Activated naive CD4-positive, alpha-beta T cell treated with anti-CD3 and anti-CD28 coated beads, Interleukin-2, amount 50 U/mL, for 72 hours (primary cell): ENCODE measurements at places on chromosomes 3 and 15. TPM values are rescaled to one million over a fixed set of nuclear protein-coding genes. Genes with fewer than 3 reads are reported as not detected.

SLC22A14 gene
- not detected for total RNA-seq

MYL3 gene
- not detected for total RNA-seq

- no peak for DNase-seq
Measured at GRCh38 chr3:177439694-177440269, 242.5 kb upstream of the TBL1XR1 start.

- no peak for DNase-seq
Measured at GRCh38 chr15:59453474-59454215, 15.7 kb downstream of the FAM81A start.

PRR20G gene
- total RNA-seq = not detected

DNA sequence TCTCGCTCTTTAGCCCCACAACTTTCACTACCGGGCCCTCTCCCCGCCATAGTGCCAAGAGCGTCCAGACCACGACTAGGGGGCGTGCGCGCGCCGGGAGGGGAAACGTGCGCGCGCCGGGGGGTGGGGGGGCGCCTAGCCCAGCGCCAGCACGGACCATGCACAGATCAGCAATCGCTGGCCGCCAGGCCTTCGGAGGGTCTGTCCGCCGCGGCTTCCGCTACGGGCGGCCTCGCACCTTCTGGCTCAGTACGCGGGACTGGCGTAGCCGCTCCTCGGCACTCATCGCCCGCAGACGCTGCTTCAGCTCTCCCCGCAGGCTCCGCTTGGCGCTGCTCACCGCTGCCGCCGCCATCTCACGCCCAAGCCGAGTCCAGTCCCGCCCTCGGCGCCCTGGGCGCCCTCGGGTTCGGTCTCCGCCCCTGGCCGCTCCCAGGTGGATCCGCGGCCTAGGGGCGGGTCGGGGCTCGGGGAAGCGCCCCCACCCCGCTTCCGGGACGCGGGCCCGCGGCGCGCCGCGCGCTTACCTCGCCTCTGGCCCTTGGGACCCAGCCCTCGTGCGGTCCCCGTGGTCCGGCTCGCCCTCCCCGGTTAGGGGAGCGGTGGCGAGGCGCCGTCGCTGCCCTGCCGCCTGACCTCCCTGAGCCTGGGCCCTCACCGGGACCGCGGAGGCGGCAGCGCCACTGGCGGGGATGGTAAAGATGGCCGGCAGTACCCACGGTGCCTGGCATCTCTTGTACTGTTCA is at the start of gene MTHFS:
MTHFS (minus strand) TSS at position 381 of the 746 bp plus-strand sequence; CDS start at position 355, 26 bp downstream.
- DNase-seq = peak; percentile 70

GRCh38 chr3:141878817-141879216 is 2.4 kb downstream of the ATP1B3 start:
- no peak for DNase-seq

NDN gene
- 1.6 TPM for total RNA-seq

- no peak for DNase-seq
Measured at GRCh38 chr3:125054449-125055329, 1.1 kb downstream of the HEG1 start.

C3orf20 gene
- total RNA-seq = not detected

DNA sequence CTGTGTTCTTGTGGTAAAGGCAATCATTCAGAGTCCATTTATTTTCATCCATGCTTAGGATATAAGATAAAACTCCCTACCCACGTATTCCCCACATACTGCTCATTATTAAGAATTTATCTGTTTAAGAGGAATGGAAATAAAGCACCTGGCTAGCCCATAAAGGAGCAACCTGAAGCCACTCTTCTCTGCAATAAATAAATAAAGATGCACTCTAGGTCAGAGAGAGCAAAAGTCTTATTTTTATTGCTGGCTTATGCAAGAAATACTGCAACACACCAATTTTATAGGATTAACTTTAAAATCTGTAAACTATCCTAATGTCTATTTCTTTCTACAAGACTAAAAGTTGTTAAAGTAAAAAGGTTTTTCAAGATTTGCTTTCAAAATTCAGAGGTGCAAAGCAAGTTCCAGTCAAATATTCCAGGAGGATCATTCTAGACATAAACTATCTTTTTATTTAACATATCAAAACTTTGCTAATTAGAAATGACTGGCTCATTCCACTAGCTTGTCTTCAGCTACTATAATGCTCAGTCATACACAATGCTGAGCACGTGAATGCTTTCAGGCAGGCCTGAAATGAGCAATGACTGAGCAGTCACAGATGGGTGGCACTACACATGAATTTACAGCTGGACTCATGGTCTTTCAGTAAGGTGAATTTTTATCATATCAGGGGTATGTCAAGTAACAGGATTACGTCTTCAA is 7.1 kb downstream of the TJP1 start:
- no peak for DNase-seq
